ENCODE measurements at places on chromosomes 1 and 21. TPM values are rescaled to one million over a fixed set of nuclear protein-coding genes. Genes with fewer than 3 reads are reported as not detected.

The NPPA gene
- total RNA-seq = not detected

The SMIM12 gene
- 31.0 TPM for total RNA-seq

The KDF1 gene
- total RNA-seq = not detected

The C1orf146 gene
- total RNA-seq = not detected

The GJA9 gene
- not detected for total RNA-seq

DNA sequence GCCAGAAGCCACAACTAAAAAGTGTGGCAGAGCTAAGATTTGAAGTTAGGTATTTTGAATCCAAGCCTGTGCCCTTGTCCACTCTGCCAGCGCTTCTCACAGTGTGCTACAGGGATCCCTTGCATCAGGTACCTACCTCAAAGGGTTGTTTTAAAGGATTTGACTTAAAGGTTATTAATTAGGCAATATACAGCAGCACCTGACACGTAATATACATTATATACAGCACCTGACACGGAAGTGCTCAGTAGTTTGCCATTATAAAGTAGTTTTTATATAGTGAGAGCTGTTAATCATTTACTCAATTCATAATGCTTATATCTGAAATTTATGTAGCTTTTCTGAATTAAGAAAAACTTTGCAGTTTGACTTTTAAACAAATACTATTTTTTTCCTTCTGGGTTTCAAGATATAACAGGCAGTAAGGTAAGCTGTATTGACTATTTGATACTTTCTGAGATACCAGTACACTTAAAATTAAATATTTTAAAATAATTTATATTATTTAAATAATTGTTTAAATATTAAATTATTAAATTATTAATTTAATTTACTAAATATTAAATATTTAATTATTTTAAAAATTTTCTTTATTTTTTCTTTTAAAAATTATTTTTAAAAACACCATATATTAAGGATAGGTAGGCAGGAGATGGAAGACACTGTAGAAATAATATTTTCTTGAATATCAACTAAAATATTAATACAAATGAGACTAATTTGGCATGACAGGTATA is 33.3 kb downstream of the TSNAX start:
- no peak for DNase-seq

DNA sequence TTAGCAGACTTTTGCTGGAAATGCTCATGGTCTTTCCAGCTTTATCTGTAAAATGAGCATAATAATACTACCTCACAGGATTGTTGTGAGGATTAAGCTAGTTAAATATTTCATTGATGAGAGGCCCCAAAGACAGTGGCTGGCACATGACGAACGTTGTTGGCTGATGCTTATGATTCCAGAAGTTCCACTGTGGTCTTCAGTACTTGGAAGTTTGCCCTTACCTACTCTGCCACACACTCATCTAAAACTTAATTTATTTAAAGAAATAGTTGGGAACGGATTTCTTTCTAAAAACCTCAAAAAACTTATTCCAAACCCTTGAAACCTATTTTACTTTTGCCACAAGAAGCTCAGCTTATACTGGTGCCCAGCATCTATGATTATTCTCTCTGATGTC is 170.7 kb downstream of the DHRS3 start:
- DNase-seq = peak; percentile 89

DNA sequence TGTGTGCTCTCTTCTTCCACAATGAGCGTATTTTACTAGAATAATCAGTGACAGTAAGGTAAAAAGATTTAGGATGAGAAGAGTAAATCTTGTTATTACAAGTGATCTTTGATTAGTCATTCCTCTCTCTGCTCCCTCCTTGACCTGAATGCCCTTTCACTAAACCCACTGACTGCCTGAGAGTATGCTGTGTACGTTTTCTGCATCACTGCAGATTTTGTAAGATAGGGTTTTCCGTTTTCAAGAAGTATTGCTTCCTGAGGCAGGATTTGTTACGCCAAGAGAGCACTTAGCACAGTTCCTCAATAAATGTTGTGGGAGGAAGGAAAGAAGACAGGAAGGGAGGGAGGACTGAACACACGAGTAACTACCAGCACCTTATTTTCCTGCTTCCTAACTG is 7.7 kb upstream of the LAMB3 start:
- no peak for DNase-seq

DNA sequence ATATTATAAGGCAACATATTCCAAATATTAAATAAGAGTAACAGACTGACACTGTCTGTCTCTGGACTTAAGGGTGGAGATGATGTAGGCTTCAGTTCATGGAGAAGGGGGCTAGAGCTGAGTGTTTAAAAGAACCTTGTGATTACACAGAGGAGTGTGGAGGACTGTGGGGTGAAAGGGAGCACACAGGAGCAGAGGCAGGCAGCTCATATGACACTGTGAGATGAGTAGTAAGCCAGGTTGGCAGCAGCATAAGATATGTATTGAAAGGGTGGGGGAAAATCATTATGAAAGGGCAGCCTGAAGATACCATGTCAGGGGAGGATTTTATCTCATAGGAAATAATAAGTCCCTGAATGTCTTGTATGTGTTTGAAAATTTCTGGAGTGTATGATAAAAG is 104.5 kb downstream of the AK5 start:
- DNase-seq = no peak

DNA sequence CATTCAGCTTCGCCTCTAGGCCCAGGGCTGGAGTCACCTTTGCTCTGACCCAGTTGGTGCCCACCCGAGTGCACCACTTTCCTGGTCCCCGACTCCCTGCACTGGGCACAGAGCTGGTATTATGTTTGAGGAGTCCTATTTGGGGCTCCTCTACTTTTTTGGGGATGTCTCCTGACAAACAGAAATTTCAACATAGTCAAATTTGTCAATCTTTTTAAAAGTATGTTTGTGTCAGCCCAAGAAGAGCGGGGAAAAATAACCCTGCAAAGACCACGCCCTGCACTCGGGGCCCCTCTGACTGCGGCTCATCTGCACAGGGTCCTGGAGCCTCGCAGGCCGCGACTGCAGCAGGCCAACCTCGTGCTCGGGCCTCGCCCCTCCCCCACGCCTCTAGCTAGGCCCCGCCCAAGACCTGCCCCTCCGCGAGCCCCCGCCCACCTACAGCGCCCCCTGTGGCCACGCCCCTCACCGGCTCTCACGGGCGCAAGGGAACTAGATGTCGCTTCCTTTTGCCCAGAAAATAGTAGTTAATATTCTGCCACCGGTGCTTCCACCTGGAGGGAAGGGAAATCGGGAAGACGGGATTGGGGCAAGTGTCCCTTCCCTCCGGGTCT is 11.4 kb downstream of the FAM229A start:
- DNase-seq = no peak

DNA sequence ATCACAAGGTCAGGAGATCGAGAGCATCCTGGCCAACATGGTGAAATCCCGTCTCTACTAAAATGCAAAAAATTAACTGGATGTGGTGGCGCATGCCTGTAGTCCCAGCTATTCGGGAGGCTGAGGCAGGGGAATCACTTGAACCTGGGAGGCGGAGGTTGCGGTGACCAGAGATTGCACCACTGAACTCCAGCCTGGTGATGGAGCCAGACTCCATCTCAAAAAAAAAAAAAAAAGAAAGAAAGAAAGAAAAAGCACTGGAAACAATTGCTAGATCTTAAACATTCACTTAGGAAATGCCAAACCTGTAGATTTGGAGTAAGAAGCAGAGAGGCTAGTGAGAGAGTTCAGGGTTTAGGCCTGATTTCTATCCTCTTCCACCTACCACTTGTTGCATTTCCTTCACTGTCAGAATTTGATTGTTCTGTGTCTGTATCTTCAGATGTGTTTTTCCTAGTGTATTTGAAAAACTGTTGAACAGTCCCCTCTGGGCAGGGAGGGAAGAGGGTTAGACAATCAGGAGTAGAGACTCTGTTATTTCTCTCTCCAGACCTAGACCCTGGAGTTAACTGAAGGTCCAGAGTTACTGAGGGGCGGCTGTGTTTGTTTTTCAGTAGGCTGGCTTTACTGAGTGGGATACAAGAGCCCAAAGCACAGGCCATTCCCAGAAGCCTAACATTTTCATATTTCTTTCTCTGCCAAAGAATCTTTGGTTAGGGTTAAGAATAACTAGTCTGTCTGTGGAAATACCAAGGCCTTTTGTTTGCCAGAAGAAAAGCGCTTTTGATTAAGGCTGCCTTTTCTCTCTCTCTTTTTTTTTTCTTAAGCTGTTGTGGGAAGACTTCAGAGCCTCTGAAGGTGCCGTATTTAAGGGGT is 31.1 kb upstream of the MACF1 start:
- no peak for DNase-seq

DNA sequence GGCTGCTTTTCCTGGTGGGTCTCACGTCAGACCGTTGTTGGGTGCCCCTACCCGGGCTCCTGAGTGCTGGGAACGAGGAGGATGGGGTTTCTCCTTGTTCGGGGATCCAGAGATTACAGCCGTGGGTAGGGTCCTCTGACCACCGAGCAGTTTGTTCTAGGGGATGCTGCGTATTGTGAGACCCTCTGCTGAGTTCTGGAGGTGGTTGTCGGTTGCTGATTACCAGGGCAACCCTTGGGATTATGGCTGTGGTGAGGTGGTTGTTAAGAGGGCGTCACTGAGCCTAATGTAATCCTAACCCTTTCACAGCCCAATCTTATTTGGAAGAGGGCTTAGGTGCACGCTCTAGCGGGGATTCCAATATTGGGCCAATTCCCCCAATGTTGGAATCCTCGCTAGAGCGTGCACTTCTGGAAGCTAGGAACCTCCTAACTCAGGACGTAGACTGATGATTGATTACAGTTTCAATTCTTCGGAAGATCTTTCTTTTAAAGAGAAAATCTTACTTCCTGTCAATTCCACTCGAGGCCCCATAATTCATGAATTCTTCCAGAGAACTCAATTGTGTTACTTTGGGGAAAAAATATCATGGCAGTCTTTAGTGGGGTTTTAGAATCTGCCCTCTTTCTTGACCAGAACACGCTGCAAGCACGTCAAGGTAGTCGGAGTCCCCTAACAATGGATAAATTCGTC is 483 bp downstream of the TCEANC2 start:
- no peak for DNase-seq

- DNase-seq = no peak
Observed at GRCh38 chr1:197218857-197219256, 49.2 kb upstream of the CRB1 start.

DNA sequence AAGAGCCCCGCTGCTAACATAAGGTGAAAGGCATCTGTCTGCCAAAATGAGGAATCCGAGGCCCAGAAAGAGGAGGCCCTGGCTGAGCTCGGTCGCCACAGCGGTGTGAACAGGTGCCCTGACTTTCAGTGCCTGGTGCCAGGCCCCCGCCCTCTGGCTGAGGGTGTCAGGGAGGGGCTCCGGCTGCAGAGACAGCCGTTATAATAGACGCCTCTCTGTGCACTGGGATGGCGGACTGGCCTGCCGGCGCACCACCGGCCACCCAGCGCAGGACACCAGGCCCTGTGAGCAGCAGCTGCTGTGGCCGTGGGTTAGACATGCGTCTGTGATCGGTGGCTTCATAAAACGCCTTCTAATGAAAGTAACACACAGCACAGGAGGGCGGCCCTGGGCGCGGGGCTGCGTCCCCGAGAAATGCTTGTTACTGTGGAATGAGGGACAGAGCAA is 51.4 kb upstream of the ACTRT2 start:
- DNase-seq = no peak

DNA sequence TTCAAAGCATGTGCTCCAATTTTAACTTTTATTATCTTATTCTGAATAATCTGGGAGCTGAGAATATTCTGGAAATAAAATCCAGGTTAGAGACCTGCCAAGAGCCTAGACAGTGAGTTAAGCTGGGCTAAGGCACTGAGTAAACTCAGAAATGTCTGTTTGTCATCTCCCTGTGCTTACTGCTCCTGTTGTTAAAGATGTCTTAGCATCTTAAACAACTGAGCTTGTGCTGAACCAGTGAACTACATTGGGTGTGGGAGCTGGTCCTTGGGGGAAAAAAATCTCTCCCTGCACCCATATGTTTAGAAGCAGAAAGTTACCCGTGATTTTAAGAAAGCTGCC is 25.0 kb upstream of the AHCYL1 start:
- no peak for DNase-seq

DNA sequence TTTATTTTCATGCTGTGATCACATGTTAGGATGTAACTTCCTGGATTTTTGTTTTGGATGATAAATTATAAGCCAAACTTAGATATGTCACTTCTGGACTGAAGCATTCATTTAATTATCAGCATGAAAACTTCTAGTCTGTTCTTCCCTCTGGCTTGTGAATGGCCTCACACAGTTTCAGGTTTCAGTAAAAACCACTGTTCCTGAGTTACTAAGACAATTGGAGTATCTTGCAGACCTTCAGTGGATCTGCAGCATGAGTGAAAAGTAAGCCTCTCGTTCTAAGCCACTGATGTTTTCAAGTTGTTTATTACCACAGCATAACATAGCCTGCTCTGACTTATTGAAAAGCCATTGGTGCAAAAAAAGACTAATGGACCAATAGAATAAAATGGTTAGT is 55.3 kb upstream of the RGS21 start:
- DNase-seq = no peak

GRCh38 chr1:37465593-37466517 is 8.5 kb upstream of the ZC3H12A start:
- DNase-seq = peak; percentile 65

DNA sequence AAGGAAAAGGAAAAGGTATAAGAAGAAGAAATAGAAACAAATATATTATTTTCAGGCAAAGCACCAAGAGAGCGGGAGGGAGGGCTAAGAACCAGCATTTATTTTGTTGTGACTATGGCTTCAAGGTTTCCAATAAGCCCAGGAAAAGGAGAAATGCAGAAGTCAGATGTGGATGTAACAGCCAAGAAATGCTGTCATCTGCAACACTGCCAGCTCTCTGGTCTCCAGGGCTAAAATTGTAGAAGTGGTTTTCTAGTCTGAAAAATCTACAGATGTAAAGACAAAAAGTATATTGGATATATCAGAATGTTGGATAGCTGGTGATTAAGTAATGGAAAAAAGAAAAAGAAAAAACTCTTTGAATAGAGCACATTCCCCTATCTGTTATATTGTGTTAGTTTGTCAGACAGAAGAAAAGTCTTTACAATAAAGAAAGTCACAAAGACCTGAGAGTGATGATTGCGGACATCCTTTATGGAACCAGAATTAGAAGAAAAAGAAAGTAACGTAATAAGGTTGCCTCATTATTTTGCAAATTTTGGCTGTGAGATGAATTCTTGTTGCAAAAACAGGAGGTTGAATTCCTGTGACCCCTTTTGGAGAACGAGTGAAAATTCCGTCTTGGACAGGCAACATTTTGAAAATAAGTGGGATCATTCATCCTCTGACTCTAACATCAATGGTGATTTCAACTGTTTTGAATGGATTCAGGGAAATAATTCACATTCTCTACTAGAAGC is 938.1 kb downstream of the TTLL7 start:
- peak; percentile 5 for DNase-seq

DNA sequence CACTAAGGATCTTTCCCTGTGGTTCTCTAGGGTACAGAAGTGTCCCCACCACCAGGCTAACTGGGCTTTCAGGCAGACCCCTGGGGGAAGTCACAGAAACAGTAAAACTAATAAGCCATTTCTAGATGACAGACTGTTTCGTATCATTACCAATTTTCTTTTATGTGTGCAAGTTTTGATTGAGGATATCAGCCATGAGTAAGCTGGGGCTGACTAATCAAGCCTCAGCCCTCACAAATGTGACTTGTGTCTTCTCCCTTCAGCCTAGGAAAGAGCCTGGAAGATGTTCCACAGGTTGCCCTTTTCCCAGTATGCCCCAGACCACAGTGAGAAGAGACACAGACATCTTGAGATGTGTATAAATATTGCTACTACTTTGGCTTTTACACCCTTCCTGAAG is 10.5 kb downstream of the PTGFRN start:
- no peak for DNase-seq

All from MG63 (cell line).